ENCODE measurements at places on chromosomes 2 and 18. TPM values are rescaled to one million over a fixed set of nuclear protein-coding genes. Genes with fewer than 3 reads are reported as not detected.

Gene APCDD1
- total RNA-seq = 18.7 TPM

Gene MC2R
- total RNA-seq = not detected

Gene SCN2A
- 0.72 TPM for total RNA-seq

Gene GREB1L
- 7.5 TPM for total RNA-seq

GRCh38 chr2:421406-421805 lies 133.5 kb upstream of the ALKAL2 start:
- no peaks in the 10 kb centered on the region for H3K36me3 ChIP-seq
- no peak overlapping the region for H3K27ac ChIP-seq
- no peaks in the 10 kb centered on the region for H3K27me3 ChIP-seq
- no peak for DNase-seq
- H3K4me1 ChIP-seq = no peaks in the 10 kb centered on the region

DNA sequence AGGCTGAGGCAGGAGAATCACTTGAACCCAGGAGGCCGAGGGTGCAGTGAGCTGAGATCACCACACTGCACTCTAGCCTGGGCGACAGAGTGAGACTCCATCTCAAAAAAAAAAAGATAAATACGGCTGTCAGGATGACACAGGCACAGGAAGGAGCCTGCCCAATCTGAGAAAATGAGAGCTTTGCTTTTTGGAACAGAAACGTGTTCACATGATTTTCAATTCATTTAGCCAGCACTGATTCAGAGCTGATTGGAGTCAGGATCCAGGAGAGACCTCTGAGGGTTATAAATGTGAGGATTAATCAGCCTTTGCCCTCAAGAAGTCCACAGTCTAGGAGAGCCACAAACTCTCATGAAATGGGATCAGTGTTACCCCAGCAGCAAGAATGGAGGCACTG lies 6.9 kb upstream of the SMAD7 start:
- no peak for DNase-seq
- H3K36me3 ChIP-seq = no peaks in the 10 kb centered on the region
- peaks cover 52% of the 10 kb centered on the region for H3K4me1 ChIP-seq
- no peak overlapping the region for H3K4me3 ChIP-seq
- H3K27me3 ChIP-seq = no peaks in the 10 kb centered on the region

DNA sequence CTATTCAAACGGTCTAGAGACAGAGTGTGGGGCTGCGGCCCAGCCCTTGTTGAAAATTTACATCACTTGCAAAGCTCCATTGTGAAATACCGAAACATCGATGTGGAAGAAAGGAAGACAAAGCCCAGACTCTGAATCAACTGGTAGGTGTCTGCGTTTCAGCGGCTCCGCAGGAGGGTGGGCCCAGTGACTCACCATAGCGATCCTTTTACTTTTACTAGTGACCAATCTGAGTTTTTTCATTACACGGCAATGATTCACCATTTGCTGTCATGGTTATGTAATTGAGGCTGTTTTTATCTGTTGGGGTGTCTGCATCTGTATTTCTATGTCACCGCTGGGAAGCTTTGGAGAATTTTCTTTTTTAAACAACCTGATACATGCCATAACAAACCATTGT lies 66.6 kb upstream of the ODC1 start:
- H3K4me1 ChIP-seq = no peaks in the 10 kb centered on the region
- H3K4me3 ChIP-seq = no peak overlapping the region
- no peak overlapping the region for H3K27ac ChIP-seq
- H3K36me3 ChIP-seq = no peaks in the 10 kb centered on the region

- no peak overlapping the region for H3K4me3 ChIP-seq
- H3K36me3 ChIP-seq = no peaks in the 10 kb centered on the region
- peaks cover 29% of the 10 kb centered on the region for H3K4me1 ChIP-seq
- no peak for DNase-seq
- H3K27me3 ChIP-seq = no peaks in the 10 kb centered on the region
- no peak overlapping the region for H3K27ac ChIP-seq
Observed at GRCh38 chr2:99863236-99863902, 279.0 kb downstream of the AFF3 start.

Measured in stomach (tissue), 19 donors.